ENCODE measurements at places on chromosomes 13 and 19.

DNA sequence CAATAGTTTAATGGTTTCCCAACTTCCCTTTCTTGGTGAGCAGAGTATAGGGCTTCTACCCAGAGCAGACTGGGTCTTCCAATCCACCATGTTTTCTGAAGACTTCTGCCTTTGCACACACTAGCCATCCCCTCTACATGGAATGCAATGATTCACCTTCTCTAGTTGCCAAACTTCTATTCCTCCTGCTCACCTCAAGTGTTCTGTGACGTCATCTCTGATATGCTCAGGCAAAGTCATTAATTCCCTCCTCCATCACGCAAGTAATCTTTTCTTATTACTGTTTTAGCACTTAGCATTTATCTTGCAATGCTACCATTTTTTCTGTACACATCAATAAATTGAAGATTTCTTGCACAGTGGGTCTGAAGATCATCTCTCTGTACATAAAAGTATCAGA, 174.2 kb downstream of the RBM26 start:
- no peak for DNase-seq

GRCh38 chr19:30373593-30373992, 1.4 kb downstream of the ZNF536 start:
- DNase-seq: no peak

GRCh38 chr13:48629277-48629676, 24.5 kb upstream of the CYSLTR2 start:
- DNase-seq: no peak

DNA sequence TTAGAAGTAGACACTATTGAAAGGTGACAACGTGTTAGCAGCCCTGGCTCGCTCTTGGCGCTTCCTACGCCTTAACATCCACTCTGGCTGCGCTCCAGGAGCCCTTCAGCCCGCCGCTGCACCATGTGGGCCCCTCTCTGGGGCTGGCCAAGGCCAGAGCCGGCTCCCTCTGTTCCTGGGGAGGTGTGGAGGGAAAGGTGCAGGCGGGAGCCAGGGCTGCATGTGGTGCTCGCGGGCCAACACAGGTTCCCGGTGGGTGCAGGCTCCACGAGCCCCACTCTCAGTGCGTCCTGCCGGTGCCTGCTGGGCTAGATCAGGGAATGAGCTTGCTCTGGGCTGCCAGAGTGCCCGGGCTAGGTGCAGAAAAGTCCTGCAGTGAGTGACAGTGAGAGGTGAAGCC, 1284.3 kb downstream of the OLFM4 start:
- DNase-seq: no peak

DNA sequence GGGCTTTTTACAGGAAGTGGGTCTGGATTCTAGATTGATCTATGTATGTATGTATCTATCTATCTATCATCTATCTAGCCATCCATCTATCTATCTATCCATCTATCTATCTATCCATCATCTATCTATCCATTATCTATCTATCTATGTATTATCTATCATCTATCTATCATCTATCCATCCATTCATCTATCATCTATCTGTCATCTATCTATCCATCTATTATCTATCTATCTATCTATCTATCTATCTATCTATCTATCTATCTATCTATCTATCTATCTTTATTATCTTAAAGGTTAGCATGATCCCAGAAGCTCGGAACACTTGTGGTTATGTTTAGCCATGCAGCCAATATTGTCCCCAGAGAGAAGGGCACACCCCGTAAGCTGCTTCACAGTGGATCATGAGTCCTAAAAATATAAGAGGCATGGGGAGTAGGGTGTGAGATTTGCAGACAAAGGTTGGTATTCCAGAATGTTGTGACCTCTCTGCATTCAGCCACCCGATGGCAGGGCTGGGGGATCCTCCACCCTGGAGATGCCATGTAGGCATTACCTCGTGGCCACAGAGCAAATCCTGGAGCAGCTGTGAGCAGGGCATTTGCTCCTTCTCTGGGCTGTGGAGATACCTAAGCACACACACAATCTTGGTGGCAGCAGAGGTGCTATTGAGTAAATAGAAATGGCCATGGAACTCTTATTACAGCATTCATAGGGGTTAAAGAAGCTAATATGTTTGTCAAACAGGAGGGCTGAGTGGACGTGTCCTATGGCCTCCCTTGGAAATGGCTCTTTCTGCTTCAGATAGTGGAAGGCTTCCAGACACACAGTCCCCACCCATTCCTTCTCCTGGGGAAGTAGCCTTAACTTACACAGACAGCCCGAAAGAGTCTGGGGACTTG, 310.0 kb upstream of the TSHZ3 start:
- DNase-seq: no peak

GRCh38 chr13:105762096-105762495, 773.4 kb downstream of the EFNB2 start:
- DNase-seq: no peak

DNA sequence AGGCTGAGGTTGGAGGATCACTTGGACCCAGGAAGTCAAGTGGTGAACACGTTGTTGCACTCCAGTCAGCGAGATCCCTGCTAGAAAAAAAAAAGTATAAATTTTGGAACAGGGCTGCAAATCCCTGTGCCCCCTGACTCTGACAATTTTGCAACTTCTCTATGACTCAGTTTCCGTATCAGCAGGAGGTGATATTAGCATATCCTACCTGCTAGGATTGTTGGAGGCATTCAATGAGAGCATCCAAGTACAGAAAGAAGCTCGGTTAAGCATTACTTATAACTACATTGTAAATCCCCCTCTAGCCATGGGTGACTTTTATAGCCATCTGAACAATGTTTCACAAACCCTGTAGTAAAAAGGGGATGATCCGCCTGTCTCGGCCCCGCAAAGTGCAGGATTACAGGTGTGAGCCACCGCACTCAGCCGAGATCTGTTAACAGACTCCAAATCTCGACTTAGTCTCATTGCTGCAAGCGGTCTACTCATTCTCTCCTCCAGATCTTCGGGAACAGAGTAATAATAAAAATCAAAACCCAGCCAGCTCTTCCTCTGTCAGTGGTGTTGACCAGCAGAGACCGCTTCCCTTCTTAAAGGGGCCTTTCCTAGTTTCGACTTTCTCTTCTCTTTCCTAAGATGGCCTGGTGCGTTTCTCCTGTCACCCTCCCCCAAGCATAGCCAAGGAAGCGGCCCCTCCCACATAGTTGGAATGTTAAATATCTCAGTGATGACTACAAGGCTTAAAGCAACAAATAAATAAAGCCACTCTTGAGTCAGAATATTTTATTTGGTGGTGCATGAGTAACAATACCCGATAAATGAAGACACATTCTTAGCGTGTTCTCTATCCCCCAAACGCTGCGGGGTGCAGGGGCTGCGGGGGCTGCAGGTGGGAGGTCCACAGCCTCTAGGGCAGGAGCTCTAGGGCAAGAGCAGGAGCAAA, 10.3 kb upstream of the BICRA start:
- DNase-seq: no peak

- DNase-seq: no peak
Observed at GRCh38 chr13:101979825-101980224, 422.0 kb downstream of the FGF14 start.

GRCh38 chr13:23609874-23610576, 39.8 kb downstream of the TNFRSF19 start:
- peak; percentile 29 for DNase-seq

Measured in erythroblast (primary cell).